ENCODE measurements at places on chromosomes 6 and 20.

GRCh38 chr20:18056174-18057100 is 1.3 kb downstream of the OVOL2 start:
- DNase-seq, result no peak

DNA sequence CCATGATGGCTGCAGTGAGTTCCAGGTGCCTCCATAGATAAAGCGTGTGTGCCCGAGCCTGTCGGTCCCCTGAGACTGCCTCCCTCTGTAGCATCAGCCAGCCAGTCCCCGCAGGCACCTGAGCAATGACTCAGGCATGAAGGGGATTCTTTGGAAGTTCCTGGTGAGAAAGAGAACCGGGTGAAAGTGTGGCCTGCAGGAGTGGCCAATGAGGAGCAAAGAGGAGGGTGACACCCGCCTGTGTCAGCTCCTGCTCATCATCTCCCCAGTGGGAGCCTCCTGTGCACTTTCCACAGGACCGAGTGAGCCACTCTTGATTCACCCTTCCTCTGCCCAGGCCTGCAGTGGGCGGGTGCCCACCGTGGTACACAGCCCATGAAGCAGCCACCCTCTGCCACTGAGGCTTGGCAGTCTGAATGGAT is 71.2 kb upstream of the PTPN1 start:
- no peak for DNase-seq

DNA sequence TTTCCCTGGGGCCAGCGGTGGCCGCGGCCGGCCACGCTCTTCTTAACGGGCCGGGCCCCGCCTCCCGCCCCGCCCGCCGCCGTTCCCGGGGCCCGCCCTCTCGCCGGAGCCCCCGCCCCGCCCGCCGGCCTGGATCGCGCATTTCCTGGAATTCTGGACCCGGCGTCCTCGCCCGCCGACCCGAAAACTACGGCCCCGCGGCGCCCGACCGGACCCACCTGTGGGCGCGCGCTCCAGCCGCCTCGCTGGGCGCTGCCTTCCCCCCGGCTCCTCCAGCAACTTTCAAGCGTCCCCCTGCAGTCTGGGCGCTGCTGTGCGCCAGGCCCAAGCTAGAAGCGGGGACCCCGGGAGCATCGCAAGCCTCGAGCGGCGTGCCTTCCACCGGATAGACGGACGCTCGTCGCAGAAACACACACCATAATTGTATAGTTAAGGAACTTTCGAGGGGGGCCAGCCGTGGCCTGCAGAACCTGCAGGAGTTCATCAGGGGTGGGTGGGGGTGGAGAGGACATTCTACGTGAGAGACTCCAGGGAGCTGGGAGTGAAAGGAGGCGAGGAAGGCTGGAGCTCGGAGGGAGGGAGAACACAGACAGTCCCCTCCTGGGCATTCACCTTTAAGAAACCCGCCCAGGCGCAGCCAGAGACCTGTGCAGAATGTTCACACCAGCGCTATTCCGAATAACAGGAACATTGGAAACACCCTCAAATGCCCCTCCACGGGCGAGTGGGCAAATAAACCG is at the start of gene ADA:
TSS of gene ADA (minus strand) at position 16 of the 740 bp plus-strand sequence. CDS start 92 bp downstream, outside the sequence.
- no peak for DNase-seq

DNA sequence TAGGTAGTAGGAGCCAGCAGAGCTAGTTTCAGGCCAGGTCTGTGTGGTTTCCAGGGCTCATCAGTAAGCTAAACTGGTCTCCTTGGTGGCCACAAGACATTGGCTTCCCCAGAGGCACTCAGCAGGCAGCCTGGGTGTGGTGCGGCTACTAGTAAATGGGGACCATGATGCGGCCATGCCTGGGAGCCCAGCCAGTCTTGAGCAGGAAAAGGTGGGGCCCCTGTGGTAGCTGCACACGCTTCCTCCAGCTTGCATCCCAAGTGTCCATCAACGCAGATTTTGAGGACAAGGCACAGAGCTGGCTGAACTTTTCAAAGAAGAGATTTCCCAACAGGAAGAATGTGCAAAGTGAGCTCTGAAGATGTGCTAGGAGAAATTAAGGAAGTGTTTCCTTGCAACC is 107.4 kb upstream of the NAA20 start:
- no peak for DNase-seq

DNA sequence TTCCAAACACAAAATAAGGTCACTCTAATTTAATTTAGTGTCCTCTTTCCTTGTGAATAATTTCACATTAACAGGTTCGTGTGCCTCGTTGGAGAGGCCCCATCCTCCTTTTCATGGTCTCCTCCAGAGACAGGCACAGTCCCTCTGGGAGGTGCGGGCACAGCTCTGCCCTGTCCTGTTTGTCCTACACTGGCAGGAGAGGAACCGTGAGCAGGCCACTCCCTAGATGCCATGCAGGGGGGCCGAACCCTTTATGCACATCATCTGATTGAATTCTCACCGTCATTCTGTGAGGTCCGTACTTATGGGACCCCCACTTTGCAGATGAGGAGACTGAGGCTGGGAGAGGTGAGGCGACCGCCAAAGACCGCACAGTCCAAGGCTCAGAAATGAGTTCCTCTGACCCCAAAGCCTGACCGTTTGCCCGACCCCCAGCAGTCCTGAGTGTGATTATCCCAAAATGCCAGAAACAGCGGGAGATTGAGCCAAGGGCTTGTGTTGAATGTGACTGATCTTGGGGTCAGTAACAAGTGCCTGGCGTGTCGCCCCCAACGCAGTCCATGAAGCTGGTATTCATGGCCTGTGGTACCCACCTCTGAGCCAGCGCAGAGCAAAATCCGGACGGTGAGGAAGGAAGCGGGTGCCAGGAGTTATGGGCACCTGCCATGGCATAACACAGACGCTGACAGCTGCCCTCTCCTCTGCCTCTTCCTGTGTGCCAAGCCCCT is 43.5 kb downstream of the PMEPA1 start:
- no peak for DNase-seq

DNA sequence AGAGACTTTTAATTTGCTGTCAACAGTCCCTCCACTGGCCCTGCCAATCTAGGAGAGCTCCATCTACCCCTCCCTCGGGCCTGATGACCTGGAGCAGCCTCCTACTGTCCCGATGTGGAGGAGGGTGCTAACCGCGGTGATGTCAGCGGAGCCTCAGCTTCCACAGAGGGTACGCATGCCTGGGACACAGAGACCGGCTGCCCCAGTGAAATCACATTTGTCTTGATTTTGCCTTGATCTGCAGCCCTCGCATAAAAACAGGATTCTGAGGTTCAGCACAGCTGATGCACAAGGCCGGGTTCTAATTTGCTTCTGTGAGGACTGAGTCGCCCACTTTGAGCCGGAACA is 77.6 kb downstream of the STK35 start:
- DNase-seq, result no peak

All from stimulated activated CD4-positive, alpha-beta T cell treated with anti-CD3 and anti-CD28 coated beads, TNF-alpha, amount 100 ng/mL, for 48 hours (primary cell).